ENCODE measurements at places on chromosomes 2 and 18.
A peak's percentile ranks its signal among the peaks of the same experiment; 100 is the strongest.

DNA sequence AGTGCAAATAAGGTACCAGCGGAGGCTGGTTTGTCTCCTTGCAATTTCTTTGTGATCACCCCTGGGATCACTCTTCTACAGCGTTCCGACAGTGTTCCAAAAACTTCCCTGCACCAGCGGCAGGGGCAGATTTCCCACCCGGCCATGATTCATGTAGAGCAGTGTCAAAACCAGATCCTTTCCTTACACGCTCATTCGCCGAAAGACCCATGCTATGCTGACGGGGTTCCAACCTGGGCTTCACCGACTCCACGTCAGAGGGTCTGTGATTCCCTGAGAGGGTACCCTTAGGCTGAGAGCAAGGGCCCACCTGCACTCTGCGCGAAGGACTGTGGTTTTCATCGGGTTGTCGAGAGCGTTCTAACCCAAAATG lies 423 bp upstream of the TTC27 start:
- no peak for DNase-seq

GRCh38 chr18:9016633-9017166 lies 85.8 kb upstream of the NDUFV2 start:
- DNase-seq, result no peak

DNA sequence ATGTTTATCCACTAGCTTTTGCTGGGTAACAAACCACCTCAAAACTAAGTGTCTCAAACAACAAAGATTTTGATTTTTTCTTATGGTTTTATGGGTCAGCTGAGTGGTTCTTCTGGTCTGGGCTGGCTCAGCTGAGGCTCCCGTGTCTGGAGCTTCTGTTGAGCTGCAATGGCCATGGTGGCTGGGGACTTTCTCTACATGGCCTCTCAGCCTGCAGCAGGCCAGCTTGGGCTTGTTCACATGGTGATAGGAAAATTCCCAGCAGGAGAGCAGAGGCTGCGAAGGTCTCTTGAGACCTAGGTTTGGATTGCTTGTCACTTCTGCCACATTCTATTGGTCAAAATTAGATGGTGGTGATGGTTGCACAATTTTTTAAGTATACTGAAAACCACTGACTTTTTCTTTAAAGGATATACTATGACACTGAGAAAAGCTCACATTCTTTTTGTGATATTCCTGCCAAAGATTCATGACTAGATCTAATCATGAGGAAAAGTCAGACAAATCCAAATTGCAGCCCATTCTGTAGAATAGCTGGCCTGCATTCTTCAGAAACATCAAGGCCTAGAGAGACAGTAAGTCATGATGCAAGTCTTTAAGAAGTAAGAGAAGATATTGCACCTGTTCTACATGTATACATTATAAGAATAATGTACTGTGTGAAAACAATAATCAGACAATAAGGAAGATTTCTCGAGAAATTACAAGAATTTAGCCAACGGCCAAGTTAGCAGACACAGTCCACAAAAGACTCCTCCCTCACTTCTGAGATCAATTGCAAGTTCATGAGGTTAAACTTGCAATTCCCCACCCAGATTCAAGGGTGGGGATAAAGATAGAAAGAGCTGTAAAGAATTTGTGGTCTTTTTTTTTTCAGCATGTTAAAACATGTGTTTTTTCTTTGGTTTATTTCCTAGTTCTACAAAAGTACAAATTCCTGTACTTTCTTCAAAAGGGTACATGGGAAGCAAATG lies 35.0 kb upstream of the IL1R2 start:
- no peak for DNase-seq

DNA sequence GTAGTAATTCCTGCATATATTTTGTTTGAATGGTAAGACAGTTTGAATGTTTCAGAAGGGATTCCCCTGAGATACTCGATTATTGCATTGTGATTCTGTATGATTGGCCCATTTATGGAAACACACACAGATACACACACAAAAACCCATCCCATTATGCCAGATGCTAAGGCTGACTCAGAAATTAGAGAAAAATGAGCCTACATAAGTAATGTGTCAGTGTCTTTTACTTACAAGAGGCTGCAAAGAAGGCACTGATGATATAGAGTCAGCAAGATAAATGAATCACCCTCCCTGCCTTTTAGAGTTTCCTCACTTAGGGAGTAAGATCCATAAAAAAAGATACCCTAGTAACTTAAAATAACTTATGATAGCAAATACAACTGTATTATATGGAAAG lies 1481.1 kb upstream of the ACVR2A start:
- no peak for DNase-seq

GRCh38 chr2:139469985-139470384 lies 689.8 kb upstream of the NXPH2 start:
- no peak for DNase-seq

DNA sequence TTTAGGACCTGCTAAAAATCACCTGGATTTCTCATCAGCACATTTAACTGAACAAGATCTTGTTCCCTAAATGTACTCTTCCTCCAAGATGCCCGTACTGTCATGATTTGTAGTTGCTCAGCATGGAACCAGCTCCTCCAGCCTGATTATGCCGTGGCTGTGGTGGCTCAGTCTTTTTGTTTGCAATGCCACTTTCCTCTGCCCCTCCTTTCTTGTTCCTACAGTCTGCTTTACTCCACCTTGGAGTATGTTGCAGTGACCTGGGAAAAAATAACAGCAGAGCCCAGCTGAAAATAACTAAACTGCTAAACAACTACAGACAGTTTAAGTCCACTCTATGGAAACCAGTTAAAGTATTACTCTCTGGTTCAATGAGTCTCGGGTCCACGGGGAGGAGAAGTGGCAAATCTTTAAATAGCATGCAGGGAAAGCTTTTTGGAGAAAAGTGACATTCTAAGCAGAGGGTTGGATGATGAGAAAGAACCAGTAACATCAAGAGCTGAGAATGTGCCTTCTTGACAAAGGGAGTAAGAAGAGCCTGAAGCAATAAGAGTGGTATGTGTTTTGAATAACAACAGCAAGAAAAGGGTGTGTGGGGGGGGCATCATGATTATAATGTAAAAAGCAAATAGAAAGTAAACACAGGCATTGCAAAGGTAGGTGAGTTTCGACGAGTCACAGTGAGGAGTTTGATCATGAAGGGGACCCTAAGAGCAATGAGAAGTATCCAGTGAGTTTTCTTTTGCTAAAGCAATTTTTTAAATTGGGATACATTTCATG lies 225.7 kb downstream of the TMX3 start:
- DNase-seq, result no peak

GRCh38 chr2:145724311-145724898 lies 1204.5 kb upstream of the ZEB2 start:
- peak; percentile 54 for DNase-seq

GRCh38 chr18:3104190-3105054 lies 91.5 kb upstream of the LPIN2 start:
- no peak for DNase-seq

GRCh38 chr2:225598426-225598825 lies 198.9 kb downstream of the NYAP2 start:
- no peak for DNase-seq

DNA sequence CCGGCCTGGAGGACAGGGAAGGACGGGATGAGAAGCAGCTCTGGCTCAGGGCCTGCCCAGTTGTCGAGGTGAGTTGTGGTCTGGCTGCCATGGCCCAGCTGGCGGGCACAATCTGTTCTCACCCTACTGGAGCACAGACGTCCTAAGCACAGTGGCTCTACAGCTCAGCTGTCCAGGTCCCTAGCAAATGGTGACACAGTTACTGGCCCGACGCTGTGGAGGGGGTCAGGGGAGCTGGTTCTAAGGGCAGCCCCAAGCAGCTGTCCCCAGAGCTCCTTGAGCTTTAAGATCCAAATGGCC lies 32.9 kb downstream of the KCNK3 start:
- no peak for DNase-seq

DNA sequence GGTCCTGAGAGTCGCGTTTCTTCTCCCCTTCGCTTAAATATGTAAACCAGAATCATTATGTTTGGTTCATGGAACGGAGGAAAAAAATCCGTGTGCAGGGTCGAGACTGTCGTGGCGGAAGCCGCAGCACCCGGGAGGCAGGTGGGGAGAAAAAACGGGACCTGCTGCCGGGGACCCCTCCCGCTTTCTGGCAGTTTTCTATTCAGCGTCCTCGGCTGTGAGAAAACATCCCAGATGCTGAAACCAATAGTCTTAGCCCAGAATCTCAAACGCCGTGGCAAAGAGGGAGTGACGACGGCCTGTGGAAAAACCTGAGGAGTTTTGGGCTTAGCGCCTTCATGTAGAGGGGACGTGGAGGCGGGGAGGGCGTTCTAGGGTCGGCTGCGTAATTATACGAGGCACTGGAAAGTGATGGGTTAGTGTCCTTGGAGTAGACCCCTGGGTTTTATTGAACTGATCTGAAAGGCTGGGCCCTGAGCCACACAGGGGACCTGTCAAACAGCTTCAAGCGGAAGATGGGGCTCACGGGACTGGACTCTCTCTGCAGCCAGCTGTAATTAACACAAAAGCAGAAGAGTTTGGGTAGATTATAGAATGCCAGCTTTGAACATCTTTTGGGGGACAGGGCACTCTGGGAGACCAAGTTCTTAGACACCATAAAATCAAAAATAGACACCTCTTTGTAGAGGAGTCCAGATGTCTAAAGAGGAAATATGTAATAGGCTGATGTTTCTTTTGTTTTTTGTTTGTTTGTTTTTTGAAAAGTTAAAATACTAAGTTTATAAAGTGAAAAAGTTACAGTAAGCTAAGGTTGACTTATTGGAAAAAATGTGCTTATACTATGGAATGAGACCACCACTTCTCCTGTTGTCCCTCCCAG lies 834 bp upstream of the BUB1 start:
- peak; percentile 53 for DNase-seq

DNA sequence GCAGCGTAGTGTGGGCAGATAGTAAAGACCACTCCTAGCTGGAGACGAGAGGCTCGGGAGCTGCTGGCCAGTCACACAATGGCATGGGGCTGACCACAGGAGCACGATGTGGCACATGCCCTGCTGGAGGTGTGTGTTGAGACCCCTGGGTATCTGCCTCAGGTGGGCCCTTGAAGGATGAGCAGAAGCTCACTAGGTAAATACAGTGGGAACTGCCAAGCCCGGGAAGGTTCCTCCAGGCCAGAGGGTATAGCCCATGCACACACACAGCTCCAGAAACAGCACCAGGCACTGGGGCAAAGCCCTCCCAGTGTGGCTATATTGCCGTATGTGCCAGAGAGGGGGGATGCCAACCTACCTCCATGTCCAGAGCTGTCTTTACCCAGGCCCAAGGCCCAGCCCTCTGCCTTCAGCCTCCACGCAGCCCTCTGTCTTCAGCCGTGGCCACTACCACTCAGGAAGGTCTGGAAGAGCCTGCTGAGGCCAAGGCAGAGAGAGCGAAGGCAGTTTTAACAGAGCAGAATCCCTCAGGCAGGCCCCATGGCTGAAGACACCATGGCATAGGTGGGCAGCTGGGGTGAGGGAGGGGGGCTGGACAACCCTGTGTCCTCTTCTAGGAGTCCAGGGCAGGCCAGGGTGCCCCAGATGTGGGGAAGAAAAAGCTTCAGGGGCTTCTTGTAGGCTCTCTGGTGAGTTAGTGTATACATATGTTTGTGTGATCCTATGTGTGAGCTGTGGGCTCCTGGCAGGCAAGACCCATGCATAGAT lies 7.0 kb upstream of the ARID5A start:
- DNase-seq, result no peak

- peak; percentile 92 for DNase-seq
These were observed 69.6 kb downstream of the MAPRE2 start for GRCh38 chr18:35110554-35111485.

DNA sequence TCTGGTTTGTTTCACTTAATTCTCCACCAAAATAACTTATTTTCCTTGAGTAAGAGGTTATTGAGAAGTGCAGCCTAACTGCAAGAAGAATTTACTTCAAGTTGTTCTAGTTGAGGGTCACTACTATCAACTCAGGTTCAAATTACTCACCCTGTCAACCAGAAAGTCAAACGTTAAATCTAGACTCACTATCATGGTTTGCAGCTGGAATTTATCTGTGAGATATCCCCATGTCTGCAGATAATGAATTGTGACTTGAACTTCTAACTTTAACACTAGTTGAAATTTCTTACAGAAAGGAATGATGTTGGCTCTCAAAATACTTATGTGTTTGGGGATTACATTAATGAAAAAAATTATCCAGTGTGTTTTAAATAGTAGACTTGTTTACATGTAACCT lies 1145.7 kb upstream of the NXPH2 start:
- DNase-seq, result no peak

DNA sequence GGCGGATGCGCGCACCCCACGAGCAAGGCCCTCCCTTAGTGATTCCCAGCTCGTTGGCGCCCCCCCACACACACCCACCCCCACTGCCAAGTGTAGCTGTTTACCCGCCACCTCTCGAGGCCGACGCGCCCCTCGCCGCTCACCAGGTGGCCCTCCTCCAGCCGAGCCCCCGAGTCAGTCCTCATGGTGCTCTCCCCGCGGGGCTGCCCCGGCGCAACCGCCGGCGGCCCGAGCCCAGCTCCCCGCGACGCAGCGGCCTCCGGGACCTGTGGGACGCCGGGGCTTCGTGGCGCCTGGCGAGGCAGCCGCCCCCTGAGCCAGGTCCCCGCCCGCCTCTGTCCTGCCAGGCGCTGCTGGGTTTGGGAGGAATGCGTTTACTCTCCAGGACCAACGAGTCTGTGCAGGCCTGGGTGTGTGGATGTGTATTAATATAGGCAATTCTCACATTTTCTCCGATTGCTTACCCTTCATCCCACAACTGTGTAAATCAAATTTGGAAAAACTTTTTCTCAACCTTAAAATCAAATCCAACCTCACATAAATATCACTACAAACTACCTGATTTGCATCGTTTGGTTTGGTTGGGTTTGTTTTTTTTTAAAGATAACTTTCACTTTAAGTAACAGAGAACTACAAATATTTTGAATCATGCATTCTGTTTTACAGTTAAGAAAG lies at the start of gene TMEM237:
TSS of gene TMEM237 (minus strand) at position 288 of the 675 bp plus-strand sequence. CDS start at position 185, 103 bp downstream.
- DNase-seq, result peak; percentile 71

DNA sequence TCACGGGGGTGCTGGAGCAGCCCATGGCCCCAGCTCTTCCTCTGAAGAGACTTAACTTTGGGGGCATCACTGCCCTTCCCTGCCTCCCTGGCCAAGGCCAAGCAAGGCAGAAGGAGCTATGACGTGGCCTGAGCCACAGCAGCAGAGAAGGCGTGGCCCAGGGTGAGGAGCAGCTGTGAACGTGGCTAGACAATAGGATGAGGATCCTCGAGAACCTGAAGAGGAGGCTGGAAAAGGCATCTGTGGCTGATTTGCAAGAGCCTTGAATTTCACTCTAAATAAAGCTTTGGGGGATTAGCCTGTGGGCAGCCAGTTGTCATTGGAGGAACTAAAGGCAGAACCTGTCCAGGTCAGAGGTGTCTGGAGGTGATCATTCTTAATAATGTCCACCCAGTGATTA lies 652.9 kb upstream of the ID2 start:
- DNase-seq, result no peak

GRCh38 chr2:19471491-19471890 lies 113.1 kb upstream of the OSR1 start:
- no peak for DNase-seq

GRCh38 chr2:146467425-146467824 lies 1377.4 kb upstream of the ACVR2A start:
- DNase-seq, result no peak

- no peak for DNase-seq
These were observed 46.8 kb upstream of the PLA2R1 start for GRCh38 chr2:160109243-160109642.

- peak; percentile 85 for DNase-seq
These were observed 6.0 kb upstream of the ALLC start for GRCh38 chr2:3651691-3652648.

- DNase-seq, result no peak
These were observed 54.4 kb downstream of the ZBTB7C start for GRCh38 chr18:48354746-48355260.
